ENCODE measurements at places on chromosomes 4 and X.

- DNase-seq, result no peak
Measured at GRCh38 chrX:6026980-6027379, 201.7 kb downstream of the NLGN4X start.

- no peak for DNase-seq
Measured at GRCh38 chr4:25813448-25814106, 49.2 kb downstream of the SEL1L3 start.

GRCh38 chr4:107219681-107220080 lies 183.6 kb upstream of the DKK2 start:
- no peak for DNase-seq

DNA sequence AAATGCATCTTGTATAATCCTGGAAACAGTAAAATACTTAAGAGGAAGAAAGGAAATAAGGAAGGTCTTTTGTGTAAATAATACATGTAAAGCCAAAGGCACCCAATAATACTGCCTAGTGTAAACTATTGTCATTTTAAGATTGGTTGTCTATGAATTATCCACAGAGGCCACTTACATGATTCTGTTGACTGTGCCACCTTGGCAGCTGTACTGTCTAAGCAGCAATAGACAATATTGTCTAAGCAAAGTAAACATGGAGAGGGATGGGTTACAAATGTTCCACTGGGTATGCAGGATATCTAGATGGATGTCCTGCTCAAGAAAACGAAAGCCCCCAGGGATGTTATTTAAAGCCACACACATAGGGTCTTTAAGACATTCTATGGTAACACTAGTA lies 19.4 kb downstream of the BEND4 start:
- DNase-seq, result no peak

- no peak for DNase-seq
Measured at GRCh38 chrX:150757371-150757770, 64.2 kb downstream of the MTMR1 start.

DNA sequence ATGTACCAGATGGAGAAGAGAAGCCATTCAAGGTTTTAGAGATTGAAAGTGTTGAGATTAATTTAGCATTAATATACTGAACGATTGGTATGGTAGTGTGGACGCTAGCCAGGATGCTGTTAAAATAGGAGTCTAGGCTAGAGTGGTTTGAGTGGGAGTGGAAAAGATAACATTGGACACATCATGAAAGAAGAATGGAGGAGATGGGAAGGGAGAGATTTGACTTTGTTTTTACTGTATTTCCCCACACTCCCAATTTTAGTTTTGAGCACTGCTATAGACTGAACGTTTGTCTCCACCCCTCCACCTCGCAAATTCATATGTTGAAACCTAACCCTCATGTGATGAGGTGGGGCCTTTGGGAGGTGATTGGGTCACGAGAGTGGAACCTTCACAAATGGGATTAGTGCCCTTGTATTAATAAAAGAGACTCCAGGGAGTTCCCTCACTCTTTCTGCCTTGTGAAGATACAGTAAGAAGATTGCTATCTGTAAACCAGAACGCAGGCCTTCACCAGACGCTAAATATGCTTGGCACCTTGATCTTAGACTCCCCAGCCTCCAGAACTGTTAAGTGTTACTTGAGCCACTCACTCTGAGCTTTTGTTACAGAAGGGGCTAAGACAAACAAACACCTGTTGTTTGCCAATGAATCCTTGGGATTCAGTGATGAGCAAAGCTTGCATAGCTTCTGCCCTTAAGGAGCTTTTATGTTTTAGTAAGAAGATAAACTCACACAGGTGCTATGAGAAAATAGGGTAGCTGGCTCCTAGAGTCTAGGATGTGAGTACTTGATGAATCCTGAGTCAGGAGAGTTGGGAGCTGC lies 25.8 kb downstream of the USP9X start:
- DNase-seq, result no peak

All from central memory CD4-positive, alpha-beta T cell (primary cell).